ENCODE measurements at places on chromosomes 1 and 21. TPM values are rescaled to one million over a fixed set of nuclear protein-coding genes. Genes with fewer than 3 reads are reported as not detected.

- no peak overlapping the region for H3K27ac ChIP-seq
- no peak overlapping the region for H3K4me3 ChIP-seq
- H3K27me3 ChIP-seq: no peaks in the 10 kb centered on the region
- no peaks in the 10 kb centered on the region for H3K4me1 ChIP-seq
- no peaks in the 10 kb centered on the region for H3K36me3 ChIP-seq
These were observed 316.2 kb upstream of the CXADR start for GRCh38 chr21:17196623-17197022.

DNA sequence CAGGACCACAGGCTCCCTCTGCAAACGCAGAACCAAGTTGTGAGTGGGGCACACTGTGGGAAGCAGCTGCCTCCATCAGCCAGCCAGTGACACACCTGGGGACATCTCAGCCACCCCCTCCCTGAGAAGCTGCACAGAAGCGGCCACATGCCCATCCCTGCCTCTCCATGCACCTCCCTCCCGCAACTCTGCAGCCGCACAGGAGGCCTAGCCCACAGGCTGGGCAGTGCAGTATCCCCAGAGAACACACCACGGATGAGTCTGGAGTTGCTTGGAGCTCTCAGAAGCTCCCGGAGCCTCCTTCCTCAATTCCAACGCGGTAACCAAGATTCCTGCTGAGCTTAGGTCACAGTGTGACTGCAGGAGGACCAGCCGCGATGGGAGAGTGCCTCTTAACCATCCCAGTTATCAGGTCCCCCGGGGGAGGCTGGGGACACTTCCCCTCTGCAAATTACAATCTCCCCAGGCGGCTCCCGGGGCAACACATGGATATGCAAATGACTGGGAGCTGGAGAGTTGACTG lies 1.2 kb upstream of the WNT3A start:
- H3K4me1 ChIP-seq: peaks cover 18% of the 10 kb centered on the region
- DNase-seq: peak; percentile 17
- no peaks in the 10 kb centered on the region for H3K36me3 ChIP-seq
- peaks cover 55% of the 10 kb centered on the region for H3K27me3 ChIP-seq
- no peak overlapping the region for H3K4me3 ChIP-seq
- H3K27ac ChIP-seq: no peak overlapping the region

- no peak overlapping the region for H3K27ac ChIP-seq
These were observed 400.3 kb downstream of the LTN1 start for GRCh38 chr21:28592205-28592865.

DNA sequence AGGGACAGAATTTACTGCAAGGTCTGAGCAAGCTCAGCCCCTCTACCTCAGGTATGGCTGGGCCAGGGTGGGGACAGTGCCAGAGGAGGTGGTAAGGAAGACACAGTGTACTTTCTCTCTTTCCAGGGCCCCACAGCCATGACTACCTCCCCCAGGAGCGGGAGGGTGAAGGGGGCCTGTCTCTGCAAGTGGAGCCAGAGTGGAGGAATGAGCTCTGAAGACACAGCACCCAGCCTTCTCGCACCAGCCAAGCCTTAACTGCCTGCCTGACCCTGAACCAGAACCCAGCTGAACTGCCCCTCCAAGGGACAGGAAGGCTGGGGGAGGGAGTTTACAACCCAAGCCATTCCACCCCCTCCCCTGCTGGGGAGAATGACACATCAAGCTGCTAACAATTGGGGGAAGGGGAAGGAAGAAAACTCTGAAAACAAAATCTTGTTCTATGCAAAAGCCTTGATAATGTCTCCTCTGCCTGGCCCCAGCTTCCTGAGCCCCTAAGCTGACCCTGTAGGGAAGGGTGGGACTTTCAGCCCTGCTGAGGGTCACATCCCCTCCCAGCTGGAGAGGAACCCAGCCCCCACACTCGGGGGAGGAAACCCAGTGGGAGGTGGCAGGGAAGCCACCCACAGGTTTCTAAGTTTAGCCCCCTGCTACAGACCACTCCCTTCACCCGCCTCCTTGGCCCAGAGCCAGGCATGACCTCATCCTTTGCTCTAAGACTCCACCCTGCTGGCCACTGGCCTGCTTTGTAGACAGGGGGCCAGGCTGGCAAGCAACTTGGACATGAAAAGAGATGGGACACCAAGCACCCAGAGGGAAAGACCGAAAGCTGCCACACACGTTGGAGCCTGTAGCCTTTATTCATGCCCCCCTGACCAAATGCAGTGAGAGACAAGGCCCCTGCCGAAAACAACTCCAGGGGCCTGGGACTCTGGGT lies 6.4 kb downstream of the RHOC start:
- H3K27ac ChIP-seq: peak overlapping the region; percentile 91
- peak; percentile 81 for DNase-seq
- H3K36me3 ChIP-seq: peaks cover 60% of the 10 kb centered on the region
- H3K4me3 ChIP-seq: no peak overlapping the region
- no peaks in the 10 kb centered on the region for H3K27me3 ChIP-seq
- H3K4me1 ChIP-seq: peaks cover 62% of the 10 kb centered on the region

- H3K4me1 ChIP-seq: peaks cover 9% of the 10 kb centered on the region
- peaks cover 7% of the 10 kb centered on the region for H3K36me3 ChIP-seq
- H3K4me3 ChIP-seq: peak overlapping the region; percentile 55
- H3K27ac ChIP-seq: no peak overlapping the region
These were observed 7.1 kb upstream of the ZNF669 start for GRCh38 chr1:247111259-247111699.

GRCh38 chr1:169236880-169237279 lies 130.4 kb downstream of the ATP1B1 start:
- H3K27me3 ChIP-seq: no peaks in the 10 kb centered on the region
- H3K4me1 ChIP-seq: no peaks in the 10 kb centered on the region
- H3K27ac ChIP-seq: no peak overlapping the region

Gene UQCRH
- total RNA-seq: 343 TPM

Gene AMY1A
- not detected for total RNA-seq

Gene IL19
- total RNA-seq: not detected

Gene TNFRSF25
- 47.7 TPM for total RNA-seq

Gene PRAMEF14
- total RNA-seq: not detected
